ENCODE measurements at places on chromosomes 5 and 9.
A peak's percentile ranks its signal among the peaks of the same experiment; 100 is the strongest.

DNA sequence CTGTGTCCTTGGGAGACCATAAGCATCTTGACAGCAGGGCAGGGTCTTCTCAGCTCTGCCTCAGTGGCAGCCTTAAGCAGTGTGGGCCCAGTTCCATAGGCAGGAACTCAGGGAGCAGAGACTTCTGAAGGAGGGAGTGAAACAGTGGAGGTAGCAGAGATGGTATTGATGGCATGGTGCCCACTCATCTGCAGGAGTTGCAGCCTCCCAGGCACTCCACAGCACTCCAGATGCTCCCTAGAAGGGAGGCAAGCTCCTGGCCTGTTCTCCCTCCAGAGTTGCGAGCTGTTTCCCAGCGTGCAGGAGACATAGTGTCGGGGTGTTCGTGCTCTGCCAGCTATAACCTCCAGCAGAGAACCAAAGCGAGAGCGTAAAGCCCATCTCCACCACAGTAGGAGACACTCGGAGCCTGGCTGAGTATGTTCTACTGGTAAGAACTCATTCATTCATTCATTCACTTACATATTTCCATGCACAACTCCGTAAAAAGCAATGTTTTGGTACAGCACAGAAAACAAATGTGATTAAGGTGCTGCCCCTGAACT is 31.4 kb upstream of the UNC5A start:
- DNase-seq, result peak; percentile 8

DNA sequence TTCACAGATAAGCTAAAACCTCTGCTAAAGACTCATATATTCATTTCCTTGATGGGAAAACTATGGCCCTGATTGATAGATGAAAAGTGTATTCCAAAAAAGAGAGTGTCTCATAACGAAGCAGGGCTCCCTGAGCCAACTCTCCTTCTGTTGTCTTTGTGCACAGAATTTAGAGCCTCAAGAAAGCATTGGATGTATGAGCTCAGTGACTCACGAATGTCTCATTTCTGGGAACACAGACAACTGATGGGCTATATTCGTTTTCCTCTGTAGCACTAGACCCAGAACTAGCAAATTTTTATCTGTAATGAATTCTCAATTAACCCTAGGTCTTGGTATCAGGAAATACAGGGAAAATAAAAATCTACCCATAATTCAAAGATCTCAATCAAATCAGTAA is 88.4 kb downstream of the LMNB1 start:
- DNase-seq, result no peak

DNA sequence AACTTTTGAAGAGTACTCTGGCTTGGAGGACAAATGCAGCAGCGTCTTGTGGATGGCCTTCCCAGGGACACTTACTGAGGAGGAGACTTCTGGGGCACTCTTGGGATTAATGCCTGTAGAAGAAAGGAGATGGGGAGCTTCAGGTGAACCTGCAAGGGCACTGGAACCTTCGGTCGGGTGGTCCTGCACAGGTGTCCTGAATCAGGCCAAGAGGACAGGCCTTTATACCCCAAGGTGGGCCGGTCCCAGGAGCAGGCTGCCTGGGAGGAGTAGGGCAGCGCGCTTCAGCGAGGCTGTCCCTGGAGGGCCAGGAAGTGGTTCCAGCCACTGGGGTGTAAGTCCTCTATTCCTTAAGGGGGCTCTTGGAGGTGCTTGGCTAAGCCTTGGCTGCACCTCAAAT is 27.9 kb downstream of the GADD45G start:
- no peak for DNase-seq

DNA sequence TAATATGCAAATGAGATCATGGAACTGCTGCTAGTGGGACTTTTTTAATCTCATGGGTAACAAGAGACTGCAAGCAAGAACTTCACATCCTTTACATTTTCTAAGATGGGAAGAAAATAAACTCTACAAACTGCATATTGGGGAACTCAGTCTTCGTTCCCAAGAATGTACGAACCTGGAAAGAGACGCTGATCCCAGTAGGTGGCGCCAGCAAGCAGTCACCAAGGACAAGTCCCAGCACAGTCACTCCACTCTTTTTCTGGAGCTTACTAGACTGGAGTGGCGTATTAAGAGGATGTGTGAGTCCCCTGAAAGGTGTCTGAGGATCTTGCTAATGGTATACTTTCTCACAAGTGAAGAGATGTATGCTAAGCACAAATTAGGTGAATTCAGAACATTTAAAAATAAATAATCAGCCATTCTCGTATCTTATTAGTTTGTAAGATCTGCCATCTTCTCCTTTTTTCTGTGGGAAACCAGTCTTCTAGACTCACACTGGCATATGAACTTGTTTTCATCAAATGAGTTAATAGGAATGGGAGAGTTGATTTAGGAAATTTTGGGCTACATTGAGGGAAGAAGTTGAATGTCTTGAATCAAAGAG is 16.0 kb upstream of the PUM3 start:
- DNase-seq, result peak; percentile 66

DNA sequence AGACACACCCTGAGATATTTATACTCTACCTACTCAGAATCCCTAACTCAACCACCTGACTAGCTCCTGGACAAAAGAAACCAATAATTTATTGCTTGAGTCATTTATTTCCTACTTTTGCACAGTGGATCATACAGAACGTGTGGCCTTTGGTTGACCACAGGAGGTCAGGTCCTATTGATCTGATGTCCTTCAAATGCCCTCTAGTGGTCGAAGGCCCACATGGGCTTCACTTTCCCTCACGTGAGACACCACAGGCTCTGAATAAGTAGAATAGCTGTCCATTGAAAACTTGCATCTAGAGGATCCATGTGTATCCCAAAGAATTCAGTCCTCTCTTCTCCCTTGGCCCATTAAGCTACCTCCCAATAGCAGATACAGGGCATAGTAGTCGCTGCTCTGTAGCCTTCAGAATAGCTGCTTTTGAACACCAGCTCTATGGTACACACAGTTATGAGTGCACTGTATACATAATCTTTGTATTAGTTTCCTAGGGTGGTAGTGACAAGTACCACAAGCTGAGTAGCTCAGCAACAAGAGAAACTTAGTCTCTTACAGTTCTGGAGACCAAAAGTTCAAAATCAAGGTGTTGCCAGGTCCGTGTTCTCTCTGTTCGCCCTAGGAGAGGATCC is 177.6 kb upstream of the SMARCA2 start:
- DNase-seq, result no peak

GRCh38 chr9:34190996-34191892 is 12.4 kb downstream of the UBAP1 start:
- no peak for DNase-seq
